ENCODE measurements at places on chromosomes 12 and 14.

DNA sequence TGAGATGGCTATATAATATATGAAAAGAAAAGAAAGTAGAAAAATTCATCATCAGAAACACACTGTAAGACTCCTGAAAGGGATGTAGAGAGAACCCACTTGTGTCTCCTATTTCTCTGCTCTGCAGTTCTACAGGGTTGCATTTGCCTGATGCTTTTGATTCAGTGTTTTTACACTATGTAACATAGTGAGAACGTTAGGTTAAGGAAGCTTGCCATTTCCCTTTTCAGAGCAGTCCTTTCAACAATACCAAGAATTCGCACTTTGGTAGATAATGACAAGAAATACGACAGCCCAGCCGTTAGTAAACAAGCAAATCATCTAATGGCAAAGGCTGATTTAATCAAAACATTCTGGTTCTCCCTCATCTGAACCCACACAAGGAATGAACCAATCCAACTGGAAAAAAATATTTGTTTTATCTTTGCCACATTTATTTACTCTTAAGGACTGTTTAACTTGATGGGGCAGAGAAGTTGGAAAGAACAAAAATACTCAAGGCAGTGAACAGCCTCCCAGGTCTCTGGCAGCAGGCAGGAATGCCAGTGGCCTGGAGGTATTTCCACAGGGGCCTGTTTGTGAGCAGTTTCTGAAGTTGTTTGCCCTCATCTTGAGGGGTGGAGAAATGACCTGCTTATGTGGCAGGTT, 30.8 kb upstream of the SOCS2 start:
- no peak for DNase-seq

GRCh38 chr14:59190372-59190771, 1.9 kb downstream of the DAAM1 start:
- DNase-seq: no peak

DNA sequence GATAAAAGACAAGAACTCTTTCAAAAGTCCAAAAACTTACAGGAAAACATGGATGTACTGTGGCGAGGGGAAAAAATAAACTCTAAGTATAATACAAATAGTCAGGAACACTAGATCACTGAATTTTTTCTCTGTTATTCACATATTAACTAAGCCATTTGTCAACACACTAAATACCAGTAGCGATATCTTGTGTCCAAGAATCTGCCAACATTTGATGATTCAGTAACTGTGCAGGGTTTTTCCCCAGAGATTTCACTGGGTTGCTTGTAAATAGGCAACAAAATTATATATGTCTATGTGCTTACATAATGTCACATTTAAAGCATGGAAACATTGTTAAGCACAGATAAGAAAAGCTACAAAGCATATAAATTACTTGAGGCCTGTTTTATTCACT, 205.9 kb downstream of the KIF21A start:
- DNase-seq: no peak

GRCh38 chr14:94559638-94560290, 1.5 kb upstream of the SERPINA4 start:
- DNase-seq: no peak

- DNase-seq: no peak
These were observed 89.5 kb downstream of the GRIN2B start for GRCh38 chr12:13891902-13892301.

- no peak for DNase-seq
These were observed 18.7 kb downstream of the ZFYVE21 start for GRCh38 chr14:103734081-103734888.
